ENCODE measurements at places on chromosomes 7 and 10. TPM values are rescaled to one million over a fixed set of nuclear protein-coding genes. Genes with fewer than 3 reads are reported as not detected.

- no peak for DNase-seq
Observed at GRCh38 chr7:24411226-24411625, 127.2 kb downstream of the NPY start.

GRCh38 chr7:20229081-20229480 lies 11.9 kb upstream of the MACC1 start:
- DNase-seq: no peak

GRCh38 chr7:32921896-32922295 lies 30.3 kb upstream of the KBTBD2 start:
- DNase-seq: no peak

- no peak for DNase-seq
Observed at GRCh38 chr10:45440511-45441062, 66.6 kb downstream of the ALOX5 start.

- DNase-seq: no peak
Observed at GRCh38 chr10:48762064-48763042, 77.7 kb downstream of the WDFY4 start.

Gene MMD2
- not detected for total RNA-seq

Gene RPEL1
- total RNA-seq: not detected

Measured in posterior vena cava (tissue), 2 donors.